ENCODE measurements at places on chromosomes 7 and 10. TPM values are rescaled to one million over a fixed set of nuclear protein-coding genes. Genes with fewer than 3 reads are reported as not detected.

- DNase-seq: no peak
Observed at GRCh38 chr10:112793202-112793921, 156.7 kb upstream of the TCF7L2 start.

CPN1 gene
- not detected for total RNA-seq

- DNase-seq: peak; percentile 96
Observed at GRCh38 chr7:106009503-106010226, 46.6 kb downstream of the CDHR3 start.

DNA sequence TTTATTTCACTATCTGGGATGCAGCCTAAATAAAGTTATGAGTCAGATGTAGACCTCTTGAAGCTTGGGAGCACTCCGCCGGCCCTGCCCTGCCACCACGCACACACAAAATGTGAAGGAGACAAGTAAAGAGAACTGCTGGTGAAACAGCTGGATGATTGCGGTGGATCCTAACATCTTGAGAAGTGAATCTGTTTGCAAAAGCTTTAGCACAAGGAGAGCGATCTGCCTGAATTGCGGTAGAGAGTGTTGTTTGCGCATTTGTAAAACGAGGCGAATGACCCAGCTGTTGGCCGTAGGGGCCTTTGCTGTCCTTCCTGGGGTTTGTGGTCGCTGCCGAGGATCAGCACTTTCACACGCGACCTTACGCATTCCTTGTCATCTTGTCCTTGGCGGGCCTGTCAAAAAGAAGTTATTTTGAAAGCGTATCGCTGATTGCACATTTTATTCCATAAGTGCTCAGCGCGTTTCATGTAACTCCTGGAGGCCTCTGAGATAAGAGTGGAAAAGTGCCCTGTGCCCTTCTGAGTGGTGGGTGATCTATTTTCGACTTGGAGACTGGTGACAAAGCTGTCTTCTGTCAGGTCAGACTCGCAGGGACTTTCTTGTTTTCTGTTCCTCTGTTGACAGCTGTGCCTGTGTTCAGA lies 40.8 kb downstream of the RBM20 start:
- DNase-seq: no peak

CTAGE8 gene
- total RNA-seq: 2.4 TPM

DNA sequence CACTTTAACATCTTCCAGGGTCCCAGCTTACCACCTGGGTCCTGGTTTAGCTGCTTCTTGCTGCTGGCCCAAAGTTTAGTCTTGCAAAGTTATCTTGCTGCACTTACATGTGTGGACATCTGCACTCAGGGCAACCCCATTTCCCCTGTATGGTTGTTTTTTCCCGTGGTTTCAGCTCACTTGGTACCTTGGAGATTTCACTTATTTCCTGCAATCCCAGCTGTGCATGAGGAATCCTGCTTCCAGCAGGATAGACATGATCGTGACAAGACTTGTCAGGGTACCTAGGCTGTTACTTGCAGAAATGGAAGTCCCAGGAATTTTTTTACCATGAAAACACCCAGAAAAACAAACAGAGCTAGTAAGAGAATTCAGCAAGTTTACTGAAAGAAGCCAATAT lies 95.9 kb upstream of the LEP start:
- DNase-seq: no peak

ANKRD30A gene
- not detected for total RNA-seq

- no peak for DNase-seq
Observed at GRCh38 chr7:3867863-3868262, 566.8 kb downstream of the SDK1 start.

Data from osteoblast (primary cell).